ENCODE measurements at places on chromosomes 1 and 21.

DNA sequence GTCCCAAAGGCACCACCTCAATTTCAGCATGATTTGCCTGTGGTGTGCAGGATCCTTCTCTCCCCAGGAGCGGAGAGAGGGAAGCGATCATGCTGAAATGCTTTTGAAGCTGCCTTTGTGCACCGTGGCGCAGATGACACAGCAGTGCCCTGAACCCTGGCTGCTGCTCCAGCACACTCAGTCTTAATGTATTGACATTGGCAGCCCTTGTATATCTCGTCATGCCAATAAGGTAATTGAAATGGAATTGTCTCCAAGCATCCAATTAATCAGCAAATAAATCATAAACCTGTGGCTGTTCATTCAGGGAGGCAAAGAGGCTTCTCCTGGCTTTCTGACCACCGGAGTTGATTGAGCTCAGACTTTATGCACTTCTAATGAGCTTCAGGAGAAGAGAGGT, 139.8 kb downstream of the KAZN start:
- DNase-seq: no peak

- no peak for DNase-seq
Observed at GRCh38 chr1:238401144-238401543, 510.4 kb upstream of the ZP4 start.

- no peak for DNase-seq
Observed at GRCh38 chr1:215306426-215306825, 223.9 kb downstream of the KCNK2 start.

DNA sequence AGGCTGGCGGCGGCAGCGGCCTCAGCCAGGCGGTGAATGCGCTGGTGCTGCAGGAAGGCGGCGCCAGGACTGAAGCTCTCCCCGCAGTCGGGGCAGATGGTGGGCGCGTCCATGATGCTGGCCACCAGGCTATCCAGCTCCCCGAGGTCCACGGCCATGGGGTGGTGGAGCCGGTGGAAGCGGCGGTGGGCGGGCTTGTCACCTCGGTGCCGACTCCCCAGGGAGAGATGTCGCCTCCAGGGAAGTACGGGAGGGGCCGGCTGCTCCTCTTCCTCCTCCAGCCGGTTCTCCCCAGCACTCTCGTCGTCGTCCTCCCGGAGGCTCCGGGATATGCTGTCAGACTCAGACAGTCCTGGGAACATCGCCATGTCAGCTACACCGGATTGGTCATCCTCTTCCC, 24.4 kb downstream of the ZNF697 start:
- no peak for DNase-seq

GRCh38 chr1:21060523-21060922, 116.2 kb downstream of the EIF4G3 start:
- DNase-seq: no peak

- DNase-seq: no peak
Observed at GRCh38 chr21:46081862-46082712, 15.8 kb upstream of the COL6A2 start.

DNA sequence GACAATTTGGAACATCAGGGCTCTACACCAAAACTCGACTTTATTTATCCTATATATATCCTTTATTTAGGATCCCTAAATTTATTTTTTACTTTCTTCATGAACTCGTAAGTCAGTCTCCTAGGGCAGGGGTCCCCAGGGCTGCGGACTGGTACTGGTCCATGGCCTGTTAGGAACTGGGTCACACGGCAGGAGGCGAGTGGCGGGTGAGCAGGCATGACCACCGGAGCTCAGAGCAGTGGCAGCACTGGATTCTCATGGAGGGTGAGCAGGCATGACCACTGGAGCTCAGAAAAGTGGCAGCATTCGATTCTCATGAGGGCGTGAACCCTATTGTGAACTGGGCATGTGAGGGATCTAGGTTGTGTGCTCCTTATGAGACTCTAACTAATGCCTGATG, 427.0 kb downstream of the SMYD3 start:
- DNase-seq: no peak

DNA sequence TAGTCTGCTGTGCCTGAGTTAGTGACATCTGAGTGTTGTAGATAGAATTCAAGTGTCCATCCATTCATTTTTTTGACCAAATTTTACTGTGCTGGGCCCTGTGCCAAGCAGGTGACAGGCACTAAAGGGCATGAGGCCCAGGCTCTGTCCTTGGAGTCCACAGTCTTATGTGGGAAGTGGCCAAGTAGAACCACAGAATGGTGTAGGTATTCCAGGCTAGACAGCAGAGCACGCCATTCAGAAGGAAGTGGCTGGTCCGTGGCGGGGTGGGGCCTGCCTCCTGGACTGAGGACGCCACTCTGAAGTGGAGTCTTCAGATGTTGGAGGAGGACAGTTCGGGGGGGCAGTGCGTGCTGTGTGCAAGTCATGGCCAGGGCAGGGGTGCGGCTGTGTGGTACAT, 68.9 kb upstream of the ACTL8 start:
- no peak for DNase-seq

- no peak for DNase-seq
Observed at GRCh38 chr1:107339775-107340174, 198.9 kb downstream of the NTNG1 start.

DNA sequence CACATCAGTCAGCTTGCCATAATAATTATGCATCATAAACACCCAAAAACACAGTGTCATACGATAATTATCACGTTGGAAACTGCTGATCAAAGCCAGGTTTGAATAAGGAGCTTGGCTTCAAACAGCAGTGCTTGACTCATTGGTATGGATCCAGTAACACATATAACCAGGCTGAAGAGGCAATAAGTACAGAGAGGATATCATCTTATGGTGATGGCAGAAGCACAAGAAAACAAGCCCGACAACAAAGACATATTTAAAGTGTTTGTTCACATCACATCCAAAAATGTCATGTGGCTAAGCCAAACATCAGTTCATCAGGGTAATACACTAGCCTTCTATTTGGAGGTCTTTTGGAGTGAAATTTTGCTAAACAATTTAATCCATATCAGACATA, 389.7 kb downstream of the NCAM2 start:
- no peak for DNase-seq

GRCh38 chr1:241997401-241997998, 1.4 kb downstream of the MAP1LC3C start:
- DNase-seq: no peak

- DNase-seq: no peak
Observed at GRCh38 chr1:234616644-234617043, 6.7 kb upstream of the IRF2BP2 start.

- no peak for DNase-seq
Observed at GRCh38 chr1:89459081-89459480, 65.5 kb upstream of the LRRC8B start.

DNA sequence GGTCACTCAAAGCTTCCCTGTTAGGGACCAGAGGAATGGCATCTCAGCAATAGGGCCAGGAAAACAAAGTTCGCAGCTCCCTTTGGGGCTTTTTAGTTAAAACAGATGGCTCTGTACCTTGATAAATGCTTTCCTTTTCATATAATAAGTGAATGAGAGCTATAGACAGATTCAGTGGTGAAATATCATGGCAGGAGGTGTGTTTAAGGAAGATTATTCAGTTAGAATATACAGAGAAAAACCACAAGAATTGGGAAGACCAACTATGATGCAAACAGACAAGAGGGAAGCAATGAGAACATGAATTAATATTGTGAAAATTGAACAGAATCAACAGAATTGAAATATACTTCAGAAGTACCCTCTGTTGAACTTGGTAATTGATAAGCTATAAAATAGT, 379.4 kb downstream of the PLPP3 start:
- DNase-seq: no peak

- DNase-seq: no peak
Observed at GRCh38 chr21:16007943-16008342, 278.2 kb downstream of the USP25 start.
